ENCODE measurements at places on chromosomes 12 and 14.

DNA sequence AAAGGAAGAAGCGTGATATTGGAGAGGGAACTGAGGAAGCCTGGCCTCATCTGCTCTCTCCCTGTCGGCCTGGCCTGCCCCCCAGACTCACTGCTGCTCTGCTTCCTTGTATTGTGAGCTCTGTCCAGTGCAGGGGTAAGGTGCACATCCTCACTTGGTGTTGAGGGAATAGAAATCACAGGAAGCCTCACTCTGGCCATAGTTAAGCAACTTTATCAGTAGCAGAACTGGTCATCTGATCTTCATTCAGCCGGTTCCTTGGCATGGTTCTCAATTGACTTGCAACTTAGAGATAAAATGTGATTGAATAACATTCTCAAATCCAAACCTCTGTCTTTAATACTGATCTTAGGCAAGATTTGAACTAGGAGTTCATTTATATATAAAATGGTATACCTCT is 11.5 kb upstream of the CCDC175 start:
- DNase-seq = no peak

DNA sequence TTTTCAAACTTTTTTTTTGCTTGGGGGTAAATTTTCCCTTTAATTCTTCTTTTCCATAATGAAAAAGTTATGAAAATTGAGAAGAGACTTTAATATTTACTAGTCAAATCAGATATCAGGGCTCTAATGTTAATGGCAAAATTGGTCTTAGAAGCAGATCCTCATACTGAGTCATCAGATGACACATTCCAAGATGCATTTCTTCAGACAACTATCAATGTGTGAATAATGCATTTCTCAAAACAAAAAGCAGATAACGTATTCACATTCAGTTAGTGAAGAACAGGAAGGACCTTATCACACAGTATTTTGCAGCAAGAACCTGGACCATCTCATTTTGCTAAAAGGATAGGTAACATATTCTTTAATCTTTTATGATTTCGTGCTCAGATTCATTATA is 130.7 kb downstream of the GPHN start:
- DNase-seq = no peak

GRCh38 chr14:32693114-32693513 is 245.6 kb upstream of the NPAS3 start:
- DNase-seq = no peak

GRCh38 chr12:46944088-46944487 is 118.3 kb upstream of the SLC38A4 start:
- DNase-seq = no peak

- no peak for DNase-seq
Measured at GRCh38 chr12:98738002-98738401, 92.9 kb downstream of the APAF1 start.

DNA sequence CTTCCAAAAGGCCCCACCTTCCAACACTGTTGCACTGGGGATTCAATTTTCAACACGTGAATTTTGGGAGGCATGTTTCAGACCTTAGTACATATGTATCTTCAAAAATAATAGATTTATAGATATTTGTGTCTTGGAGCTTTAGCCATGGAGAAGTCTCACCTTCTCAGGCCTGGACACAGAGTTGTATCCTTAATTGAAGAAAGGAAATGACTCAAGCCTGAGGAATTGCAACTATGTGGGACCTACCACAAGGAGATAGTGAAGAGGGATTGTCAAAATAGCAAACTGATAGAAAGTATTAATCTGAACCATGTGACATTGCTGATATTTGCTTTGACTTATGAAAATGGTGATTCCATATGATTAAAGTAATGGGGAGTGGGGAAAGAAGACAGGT is 89.8 kb downstream of the ACSS3 start:
- DNase-seq = no peak

GRCh38 chr12:131565267-131566015 is 145.4 kb upstream of the SFSWAP start:
- DNase-seq = no peak

DNA sequence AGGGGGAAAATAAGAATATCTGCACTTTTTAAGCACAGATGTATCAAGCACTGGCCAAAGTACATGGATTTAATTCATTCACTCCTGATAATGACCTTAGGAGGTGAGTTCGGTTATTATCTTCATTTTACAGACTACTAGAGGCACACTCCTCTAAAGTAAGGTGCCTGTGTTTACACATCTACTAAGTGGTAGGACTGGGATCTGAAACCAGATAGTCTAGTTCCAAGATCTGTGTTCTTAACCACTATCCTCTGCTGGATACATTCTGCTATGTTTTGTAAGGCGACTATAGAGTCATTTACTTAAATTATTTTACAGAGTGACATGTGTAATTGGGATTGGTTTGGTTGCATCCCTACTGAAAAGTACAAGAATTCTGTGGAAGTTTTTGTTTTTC is 175.3 kb downstream of the ESR2 start:
- no peak for DNase-seq

DNA sequence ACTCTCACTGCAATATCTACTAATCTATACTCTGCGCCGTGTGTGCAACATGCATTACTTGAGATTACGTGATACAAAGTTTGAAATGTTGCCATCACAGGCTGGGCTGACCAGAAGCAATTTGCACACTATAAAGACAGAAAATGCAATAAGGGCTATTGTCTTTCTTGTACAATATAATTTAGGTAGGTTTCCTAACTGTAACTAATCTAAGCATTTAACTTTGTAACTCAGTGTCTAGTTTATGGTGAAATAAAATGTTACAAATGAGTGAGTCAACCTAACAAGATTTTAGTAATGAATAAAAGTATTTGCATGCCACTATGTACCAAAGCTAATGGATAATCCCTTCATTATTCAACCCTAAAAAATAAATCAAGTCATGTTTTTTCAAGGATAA is 57.8 kb downstream of the LRP6 start:
- no peak for DNase-seq

- no peak for DNase-seq
Measured at GRCh38 chr14:23566778-23567185, 809 bp downstream of the AP1G2 start.

GRCh38 chr14:42172304-42172703 is 565.6 kb downstream of the LRFN5 start:
- no peak for DNase-seq

- DNase-seq = no peak
Measured at GRCh38 chr12:122921917-122922316, 26.0 kb upstream of the VPS37B start.

- no peak for DNase-seq
Measured at GRCh38 chr12:57456145-57456700, 1.1 kb downstream of the INHBE start.

DNA sequence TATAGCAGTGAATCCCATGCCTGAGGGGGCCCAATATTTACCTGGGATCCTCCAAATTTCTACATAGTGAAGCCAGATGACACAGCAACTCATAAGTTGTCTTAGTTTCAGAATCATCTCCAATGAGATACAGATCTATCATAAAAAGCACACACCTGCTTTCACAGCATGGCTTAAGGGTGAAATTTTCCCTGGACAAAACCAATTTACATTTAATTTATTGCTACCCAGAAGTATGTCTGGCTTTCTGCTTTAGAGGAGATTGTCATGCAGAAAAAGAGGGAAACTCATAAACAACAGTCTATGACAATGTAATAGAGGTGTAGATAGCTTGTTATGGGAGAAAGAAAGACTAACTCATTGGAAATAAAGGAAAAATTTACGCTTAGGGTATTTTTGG is 113.0 kb downstream of the MGAT4C start:
- DNase-seq = no peak

GRCh38 chr12:46546634-46547273 is 174.2 kb upstream of the SLC38A2 start:
- DNase-seq = no peak

GRCh38 chr12:107397890-107398500 is 287.6 kb upstream of the PWP1 start:
- DNase-seq = no peak

- no peak for DNase-seq
Measured at GRCh38 chr12:106108185-106108835, 30.4 kb downstream of the NUAK1 start.

- DNase-seq = no peak
Measured at GRCh38 chr12:31245822-31246469, 80.0 kb downstream of the SINHCAF start.

- DNase-seq = no peak
Measured at GRCh38 chr12:122215771-122216170, 10.1 kb downstream of the DIABLO start.

DNA sequence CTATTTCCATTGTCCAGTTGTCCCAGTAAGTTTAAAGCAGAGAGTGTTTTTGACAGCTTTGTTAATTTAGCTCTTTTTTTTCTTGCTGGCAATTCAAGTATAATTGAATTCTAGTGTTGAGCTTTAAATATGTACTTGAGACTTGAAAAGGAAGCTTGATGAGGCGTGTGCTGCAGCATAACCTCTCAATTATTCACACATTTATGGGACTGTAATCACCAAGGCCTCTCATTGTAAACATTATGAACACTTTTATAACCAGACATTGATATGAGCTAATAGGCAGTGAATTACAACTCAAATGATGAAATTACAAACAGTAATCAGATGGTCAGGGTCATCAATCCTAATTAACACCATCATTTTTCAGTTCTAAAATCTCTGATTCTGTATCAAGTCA is 378.0 kb upstream of the DDHD1 start:
- no peak for DNase-seq

GRCh38 chr12:115095073-115095748 is 411.2 kb upstream of the TBX3 start:
- no peak for DNase-seq

DNA sequence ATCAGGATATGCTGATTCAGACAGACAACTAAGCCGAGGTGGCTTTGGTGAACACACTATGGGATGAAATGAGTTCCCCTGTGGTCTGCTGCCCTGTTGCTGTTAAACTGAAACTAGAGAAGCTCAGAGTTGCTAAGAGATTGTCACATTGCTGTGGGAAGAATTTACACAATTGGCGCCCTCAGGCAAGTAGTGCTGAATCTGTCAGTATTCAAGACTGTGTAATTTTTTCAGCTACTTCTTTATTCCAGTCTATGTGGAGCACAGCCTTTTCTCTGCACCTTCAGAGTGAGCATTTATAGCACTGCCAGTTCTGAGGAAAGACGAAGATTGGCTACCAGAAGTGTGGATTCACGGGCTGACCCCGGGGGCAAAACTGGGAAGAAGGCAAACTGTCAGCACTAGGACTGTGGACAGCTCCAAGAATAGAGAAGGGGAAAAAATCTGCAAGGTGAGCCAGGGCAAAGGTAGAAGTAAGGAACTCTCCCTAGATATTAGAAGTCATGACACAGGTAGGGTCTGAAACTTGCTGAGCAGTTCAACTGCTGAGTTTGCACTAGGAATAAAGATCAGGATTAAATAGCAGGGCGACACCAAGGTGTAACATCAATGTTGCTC is 218.8 kb upstream of the TMPO start:
- no peak for DNase-seq

DNA sequence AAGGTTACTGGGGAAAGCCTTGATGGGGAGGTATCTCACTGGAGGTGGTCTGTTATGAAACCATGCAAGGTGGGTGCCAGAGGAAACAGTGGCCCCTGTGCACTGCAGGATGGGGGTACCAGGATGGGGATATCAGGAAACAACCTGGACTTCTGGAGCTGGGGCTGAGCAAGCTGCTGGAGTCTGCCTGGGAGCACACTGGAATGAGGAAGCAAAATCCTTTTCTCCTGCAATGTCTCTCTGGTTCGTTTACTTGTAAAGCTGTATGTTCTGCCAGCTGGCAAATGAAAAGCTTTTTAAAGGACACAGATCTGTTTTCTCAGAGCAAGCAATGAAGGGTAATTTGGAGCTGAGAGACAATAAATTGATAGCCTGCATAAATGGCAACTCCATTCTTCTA is 23.2 kb upstream of the SERPINA1 start:
- no peak for DNase-seq

DNA sequence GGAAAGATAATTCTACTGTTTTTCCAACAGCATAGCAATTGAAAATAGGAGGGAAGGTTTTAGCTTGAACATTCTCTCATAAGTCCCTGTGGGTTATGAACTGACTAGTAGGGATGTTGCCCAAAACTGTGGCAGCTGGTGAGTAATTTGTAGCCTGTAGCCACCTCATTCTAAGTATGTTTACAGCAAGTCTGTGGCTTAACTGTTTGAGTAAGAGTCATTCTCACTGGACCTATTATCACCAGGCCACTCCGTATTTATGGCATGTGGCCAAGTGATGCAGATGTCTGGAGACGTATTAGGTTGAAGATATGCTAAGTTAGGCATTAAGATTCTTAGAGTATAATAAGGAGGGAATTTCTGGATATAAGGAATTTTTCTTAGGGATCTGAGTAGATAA is 458.3 kb downstream of the ETNK1 start:
- no peak for DNase-seq

DNA sequence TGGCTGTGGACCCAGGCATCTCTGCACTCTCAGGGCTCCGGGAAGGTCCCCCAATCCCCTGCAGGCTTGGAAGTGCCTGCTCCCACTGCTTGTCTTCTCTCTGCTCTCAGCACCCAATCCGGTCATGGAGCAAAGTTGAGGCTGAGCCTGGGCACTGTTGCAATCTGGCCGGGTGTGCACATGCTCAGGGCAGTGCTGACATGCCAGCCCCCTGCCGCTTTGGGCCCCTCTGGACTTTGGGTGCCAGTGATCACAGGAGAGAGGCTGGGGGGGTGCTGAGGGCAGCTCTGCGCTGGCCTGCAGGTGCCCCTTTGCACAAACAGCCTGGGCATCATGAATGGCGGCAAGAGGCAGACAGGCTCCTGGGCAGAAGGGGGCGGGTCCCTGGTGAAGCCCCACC is 85.4 kb upstream of the OSBPL8 start:
- no peak for DNase-seq

GRCh38 chr12:51926064-51926632 is 18.8 kb downstream of the ACVRL1 start:
- no peak for DNase-seq

DNA sequence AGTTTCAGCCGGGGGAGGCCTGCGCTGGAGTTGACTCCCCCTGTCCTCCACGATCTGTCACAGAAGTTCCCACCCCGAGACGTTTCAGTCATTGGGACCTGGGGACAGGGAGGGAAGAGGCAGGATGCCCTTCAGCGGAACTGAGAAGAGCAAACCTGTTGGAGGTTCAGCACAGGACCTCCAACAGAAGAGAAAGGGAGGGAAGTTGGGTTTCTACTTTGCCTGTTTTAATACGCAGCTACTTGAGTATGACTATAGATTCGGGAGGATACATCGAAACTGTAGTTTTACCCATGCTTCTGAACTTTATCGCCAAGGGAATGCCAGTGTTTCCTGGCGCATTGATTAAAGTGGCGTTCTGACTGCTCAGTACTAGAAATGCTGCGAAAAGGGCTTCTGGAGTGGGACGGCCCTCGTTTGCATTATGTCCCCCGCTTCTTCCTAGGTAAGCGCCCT is 2.3 kb upstream of the DUSP6 start:
- DNase-seq = no peak

- no peak for DNase-seq
Measured at GRCh38 chr12:15662983-15663659, 126.1 kb downstream of the EPS8 start.

Data from AG04449 (cell line).